Osteocyte (in vitro differentiated cells): ENCODE measurements at places on chromosomes 16 and 17. TPM values are rescaled to one million over a fixed set of nuclear protein-coding genes. Genes with fewer than 3 reads are reported as not detected.

KRT39 gene
- not detected in 2 replicates for total RNA-seq

DNA sequence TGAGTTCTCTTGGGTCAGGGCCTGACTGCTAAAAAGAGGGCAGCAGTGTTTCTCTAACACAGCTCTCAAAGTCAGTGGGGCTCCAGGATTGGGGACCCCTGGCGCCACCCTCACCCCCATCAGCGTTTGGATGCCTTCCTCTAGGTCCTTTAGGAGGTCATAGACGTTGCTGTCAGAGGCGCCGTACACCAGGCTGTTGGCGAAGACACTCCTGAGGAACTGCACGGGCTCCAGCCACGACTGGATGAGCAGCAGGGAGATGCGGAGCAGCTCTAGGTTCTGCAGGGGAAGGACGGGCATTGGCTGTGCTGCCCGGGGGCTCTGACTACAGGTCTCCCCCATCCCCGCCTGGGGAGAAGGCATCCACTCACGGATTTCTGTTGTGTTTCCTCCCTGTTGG lies 993 bp downstream of the GH1 start:
- DNase-seq, result no peak

GRCh38 chr17:33927732-33928133 lies 327.4 kb upstream of the CCL2 start:
- DNase-seq, result no peak

DNA sequence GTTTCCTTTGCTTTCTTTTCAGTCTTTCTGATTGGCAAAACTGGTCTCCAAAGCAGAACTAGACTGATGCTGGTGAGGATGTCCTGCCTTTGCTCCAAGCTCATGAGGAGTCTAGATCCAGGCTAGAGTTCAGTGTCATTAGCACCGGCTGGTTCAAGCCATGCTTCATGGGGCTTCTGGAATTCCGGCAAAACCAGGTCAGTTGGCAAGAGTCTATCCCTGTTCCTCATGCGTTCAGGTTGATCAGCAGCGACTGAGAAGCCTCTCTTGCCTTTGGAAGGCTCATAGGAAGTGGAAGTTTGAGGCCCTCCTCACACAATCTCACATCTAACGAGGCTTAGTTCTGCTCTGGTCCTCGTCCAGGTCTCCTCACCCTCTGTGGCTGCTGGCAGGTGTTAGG lies 194.3 kb downstream of the HS3ST3A1 start:
- no peak for DNase-seq

- no peak for DNase-seq
Measured at GRCh38 chr16:88815901-88816589, 4.3 kb upstream of the APRT start.

DNA sequence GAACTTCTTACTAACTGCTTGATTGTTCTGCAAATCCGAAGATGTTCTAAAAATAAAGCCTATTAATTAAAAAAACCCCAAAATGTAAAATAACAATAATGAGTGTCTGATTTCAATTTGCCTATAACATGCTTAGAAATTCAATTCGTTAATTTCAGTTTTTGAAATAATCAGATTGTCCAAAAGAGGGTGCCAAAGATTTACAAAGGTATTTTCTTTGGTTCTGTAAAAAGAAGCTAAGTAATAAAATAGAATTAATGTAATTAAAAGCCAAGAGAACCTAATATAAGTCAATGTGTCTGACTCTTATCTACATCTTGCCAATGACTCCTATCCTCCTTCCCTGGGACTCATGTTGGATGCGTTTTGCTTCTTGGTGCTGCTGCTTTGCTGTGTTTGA lies 75.0 kb upstream of the CPHXL start:
- no peak for DNase-seq
